CD4-positive, alpha-beta T cell (primary cell): ENCODE measurements at places on chromosomes 4 and X. TPM values are rescaled to one million over a fixed set of nuclear protein-coding genes. Genes with fewer than 3 reads are reported as not detected.

- peak overlapping the region; percentile 87 for H3K4me3 ChIP-seq
- H3K27ac ChIP-seq: no peak overlapping the region
- peaks cover 17% of the 10 kb centered on the region for H3K4me1 ChIP-seq
- peaks cover 33% of the 10 kb centered on the region for H3K36me3 ChIP-seq
Observed at GRCh38 chr4:163165217-163166017, 1.3 kb downstream of the NAF1 start.

DNA sequence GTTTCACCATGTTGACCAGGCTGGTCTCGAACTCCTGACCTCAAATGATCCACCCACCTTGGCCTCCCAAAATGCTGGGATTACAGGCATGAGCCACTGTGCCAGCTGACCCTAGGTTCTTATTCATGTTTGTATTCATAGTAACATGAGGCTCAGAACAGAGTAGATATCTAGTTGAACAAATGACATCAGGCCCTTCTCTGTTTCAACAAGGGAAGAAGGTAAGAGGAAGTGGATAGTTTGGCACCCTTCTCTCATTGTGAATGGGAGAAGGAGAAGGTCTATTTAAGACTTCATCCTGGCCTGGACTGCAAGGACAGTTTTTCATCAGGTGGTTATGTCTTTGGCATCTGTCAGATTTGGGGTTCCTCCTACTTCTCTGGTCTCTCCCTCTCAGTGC, 13.8 kb downstream of the GJB1 start:
- H3K36me3 ChIP-seq: peaks cover 12% of the 10 kb centered on the region
- DNase-seq: no peak
- H3K27me3 ChIP-seq: no peaks in the 10 kb centered on the region
- no peaks in the 10 kb centered on the region for H3K4me1 ChIP-seq

IL15 gene
- 1.3 TPM for total RNA-seq

GRCh38 chr4:165724786-165725185, 148.3 kb upstream of the TLL1 start:
- DNase-seq: no peak
- no peak overlapping the region for H3K4me3 ChIP-seq
- H3K27me3 ChIP-seq: no peaks in the 10 kb centered on the region
- H3K4me1 ChIP-seq: no peaks in the 10 kb centered on the region

- no peaks in the 10 kb centered on the region for H3K27me3 ChIP-seq
- no peak overlapping the region for H3K27ac ChIP-seq
- H3K4me3 ChIP-seq: no peak overlapping the region
- no peaks in the 10 kb centered on the region for H3K4me1 ChIP-seq
- no peaks in the 10 kb centered on the region for H3K36me3 ChIP-seq
Observed at GRCh38 chr4:83686166-83686565, 150.3 kb downstream of the GPAT3 start.

DNA sequence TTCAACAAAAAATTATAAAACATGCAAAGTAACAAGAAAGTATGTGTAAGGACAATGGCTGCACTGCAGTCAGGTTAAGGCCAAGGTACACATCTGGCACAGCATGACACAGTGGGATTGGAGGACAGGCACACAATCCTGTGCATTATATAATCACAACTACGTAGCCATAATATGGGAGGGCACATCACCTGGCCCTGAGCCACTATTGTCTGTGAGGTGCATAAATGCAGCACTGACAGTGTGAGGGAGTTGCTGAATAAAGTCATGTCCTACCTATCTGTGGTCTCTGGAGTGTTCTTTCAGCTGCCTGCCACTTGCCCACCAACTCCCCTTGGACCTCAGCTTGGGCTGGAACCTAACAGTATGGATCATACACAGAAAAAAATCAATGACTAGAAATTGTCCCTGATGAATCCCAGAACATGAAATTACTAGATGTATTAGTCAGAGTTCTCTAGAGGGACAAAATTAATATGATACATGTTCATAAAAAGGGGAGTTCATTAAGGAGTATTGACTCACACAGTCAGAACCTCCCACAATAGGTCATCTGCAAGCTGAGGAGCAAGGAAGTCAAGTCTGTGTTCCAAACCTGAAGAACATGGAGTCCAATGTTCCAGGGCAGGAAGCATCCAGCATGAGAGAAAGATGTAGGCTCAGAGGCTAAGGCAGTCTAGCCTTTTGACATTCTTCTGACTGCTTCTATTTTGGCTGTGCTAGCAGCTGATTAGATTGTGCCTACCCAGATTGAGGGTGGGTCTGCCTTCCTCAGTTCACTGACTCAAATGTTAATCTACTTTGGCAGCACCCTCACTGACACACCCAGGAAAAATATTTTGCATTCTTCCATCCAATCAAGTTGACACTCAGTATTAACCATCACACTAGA, 46.4 kb upstream of the KCTD8 start:
- H3K4me1 ChIP-seq: no peaks in the 10 kb centered on the region
- H3K36me3 ChIP-seq: no peaks in the 10 kb centered on the region
- no peak overlapping the region for H3K4me3 ChIP-seq
- H3K27me3 ChIP-seq: no peaks in the 10 kb centered on the region
- no peak overlapping the region for H3K27ac ChIP-seq
- DNase-seq: no peak

DNA sequence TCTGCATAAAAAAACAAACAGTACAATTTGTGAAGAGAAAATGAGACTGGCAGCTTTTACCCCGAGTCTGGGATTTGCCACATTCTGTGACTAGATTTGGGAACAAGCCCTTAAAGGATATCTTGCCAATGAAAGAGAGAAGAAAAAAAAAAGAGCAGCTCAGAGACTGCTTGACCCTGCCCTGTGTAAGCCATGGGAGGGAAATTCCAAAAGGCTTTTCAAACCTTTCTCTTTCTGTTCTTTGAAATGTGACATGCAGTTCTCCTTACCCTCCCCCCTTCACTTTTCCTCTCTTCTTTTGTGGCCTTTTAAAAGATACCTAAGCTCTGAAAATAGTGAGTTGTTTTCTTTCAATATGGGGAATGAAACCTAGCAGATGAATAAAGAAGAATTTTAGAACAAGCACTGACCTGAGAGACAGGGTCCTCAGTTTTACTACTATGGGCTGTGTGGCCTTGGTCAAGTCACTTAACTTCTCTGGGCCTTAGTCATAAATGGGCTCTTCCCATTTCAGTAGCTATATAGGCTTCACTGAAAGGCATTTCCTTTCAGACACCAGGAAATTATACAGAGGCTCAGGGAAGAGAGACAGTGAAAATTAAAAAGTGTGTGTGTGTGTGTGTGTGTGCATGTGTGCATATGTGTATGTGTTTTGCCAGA, 5.1 kb downstream of the CCDC160 start:
- H3K4me3 ChIP-seq: no peak overlapping the region
- H3K36me3 ChIP-seq: no peaks in the 10 kb centered on the region
- H3K4me1 ChIP-seq: peaks cover 4% of the 10 kb centered on the region
- DNase-seq: no peak
- H3K27me3 ChIP-seq: no peaks in the 10 kb centered on the region

- no peak for DNase-seq
- no peaks in the 10 kb centered on the region for H3K4me1 ChIP-seq
- H3K36me3 ChIP-seq: no peaks in the 10 kb centered on the region
- no peak overlapping the region for H3K27ac ChIP-seq
Observed at GRCh38 chr4:151284534-151285245, 7.7 kb downstream of the PRSS48 start.

PHEX gene
- 0.08 TPM for total RNA-seq

GRCh38 chrX:97330151-97330550, 446.4 kb downstream of the RPA4 start:
- no peaks in the 10 kb centered on the region for H3K36me3 ChIP-seq
- H3K27me3 ChIP-seq: no peaks in the 10 kb centered on the region
- H3K4me3 ChIP-seq: no peak overlapping the region
- H3K27ac ChIP-seq: no peak overlapping the region

SOD3 gene
- total RNA-seq: not detected

- H3K36me3 ChIP-seq: no peaks in the 10 kb centered on the region
- H3K27me3 ChIP-seq: no peaks in the 10 kb centered on the region
- no peak overlapping the region for H3K27ac ChIP-seq
- H3K4me3 ChIP-seq: no peak overlapping the region
- no peak for DNase-seq
Observed at GRCh38 chr4:87014284-87014782, 79.5 kb downstream of the AFF1 start.

S100P gene
- 2.8 TPM for total RNA-seq

SRPX2 gene
- not detected for total RNA-seq

DNA sequence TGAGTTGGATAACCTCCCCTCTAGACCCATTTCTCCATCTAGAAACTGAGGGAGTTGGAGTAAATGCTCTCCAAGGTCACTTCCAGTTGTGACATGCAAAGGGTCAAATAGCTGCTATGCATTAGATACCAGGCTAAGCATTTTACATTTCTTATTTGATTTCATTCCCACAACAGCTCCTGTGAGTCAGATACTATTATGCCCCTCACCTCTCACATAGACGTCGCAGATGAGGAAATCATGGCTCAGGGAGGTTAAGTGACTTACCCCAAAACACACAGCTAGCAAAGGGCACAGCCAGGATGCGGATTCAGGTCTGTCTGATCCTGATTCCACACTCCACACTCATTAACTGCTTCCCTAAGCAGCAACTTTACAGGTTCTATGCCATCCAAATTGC, 57.7 kb downstream of the PRPS1 start:
- H3K36me3 ChIP-seq: no peaks in the 10 kb centered on the region
- no peak overlapping the region for H3K27ac ChIP-seq
- no peak for DNase-seq
- H3K4me1 ChIP-seq: peaks cover 47% of the 10 kb centered on the region
- H3K27me3 ChIP-seq: no peaks in the 10 kb centered on the region
- H3K4me3 ChIP-seq: no peak overlapping the region

MAGEA9B gene
- not detected for total RNA-seq

DNA sequence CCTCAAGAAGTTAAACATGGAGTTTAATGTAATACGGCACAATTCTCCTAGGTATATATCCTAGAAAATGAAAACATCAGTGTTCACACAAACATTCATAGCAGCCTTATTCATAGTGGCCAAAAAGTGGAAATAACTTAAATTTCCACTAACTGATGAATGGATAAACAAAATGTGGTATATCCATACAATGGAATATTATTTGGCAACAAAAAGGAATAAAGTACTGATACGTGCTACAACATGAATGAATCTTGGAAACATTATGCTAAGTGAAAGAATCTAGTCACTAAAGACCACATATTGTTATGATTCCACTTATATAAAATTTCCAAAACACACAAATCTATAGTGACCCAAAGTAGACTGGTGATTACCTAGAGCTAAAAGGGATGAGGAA, 14.6 kb downstream of the SDAD1 start:
- no peaks in the 10 kb centered on the region for H3K27me3 ChIP-seq
- no peak overlapping the region for H3K4me3 ChIP-seq
- H3K27ac ChIP-seq: no peak overlapping the region
- H3K36me3 ChIP-seq: peaks cover 83% of the 10 kb centered on the region

DNA sequence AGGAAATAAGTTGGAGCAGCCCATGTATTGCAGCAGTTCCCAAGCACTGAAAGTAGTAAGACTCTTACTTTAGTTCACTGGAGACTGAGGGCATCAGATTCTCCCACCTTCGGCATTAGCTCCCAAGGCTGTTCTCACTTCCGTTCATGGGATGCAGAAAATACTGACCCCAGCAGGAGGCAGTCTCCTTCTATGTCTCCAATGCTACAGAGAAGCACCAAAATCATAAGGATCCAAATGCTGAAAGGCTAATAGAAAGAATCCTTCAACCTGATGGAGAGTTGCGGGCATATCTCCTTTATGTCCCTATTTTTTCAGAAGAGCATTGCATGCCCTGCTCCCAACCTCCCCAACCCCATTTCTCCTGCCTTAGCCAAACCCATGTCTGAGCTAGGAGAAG, 32.4 kb downstream of the ADH7 start:
- no peak overlapping the region for H3K4me3 ChIP-seq
- H3K4me1 ChIP-seq: no peaks in the 10 kb centered on the region
- no peak overlapping the region for H3K27ac ChIP-seq
- no peaks in the 10 kb centered on the region for H3K36me3 ChIP-seq

ZAR1 gene
- not detected for total RNA-seq

DNA sequence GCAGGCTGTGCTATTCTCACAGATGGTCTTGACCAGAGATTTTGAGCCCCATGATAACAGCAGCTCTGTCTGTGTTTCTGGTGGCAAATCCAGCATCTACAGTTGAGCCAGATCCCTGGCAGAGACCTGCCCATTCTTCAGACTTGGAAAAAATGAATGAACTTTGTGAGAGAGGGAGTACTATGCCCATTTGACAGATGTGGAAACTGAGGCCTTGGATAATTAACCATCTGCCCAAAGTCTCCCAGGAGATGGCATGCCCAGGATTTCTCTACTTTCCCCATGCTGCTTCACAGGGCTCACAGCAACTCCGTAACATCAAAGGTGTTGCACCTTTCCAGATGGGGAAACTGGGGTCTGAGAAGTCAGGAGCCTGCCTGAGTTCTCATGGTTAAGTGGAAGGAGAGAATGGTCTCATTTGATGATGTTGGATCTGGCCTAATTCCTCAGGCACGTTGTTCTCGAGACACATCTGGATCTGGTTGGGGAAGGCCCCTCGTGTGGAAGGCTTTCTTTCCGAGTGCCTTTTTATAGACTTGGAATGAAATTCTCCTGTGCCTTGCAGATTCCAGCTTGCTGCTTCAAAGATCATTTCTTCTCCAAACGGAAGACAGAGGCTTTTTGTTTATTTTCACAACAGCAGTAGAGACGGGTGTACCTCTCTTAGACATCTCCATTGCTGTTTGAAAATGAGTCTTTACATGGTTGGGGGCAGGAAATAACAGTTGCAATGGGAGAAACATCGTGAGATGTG, 73.3 kb upstream of the STX18 start:
- no peak overlapping the region for H3K4me3 ChIP-seq
- H3K27ac ChIP-seq: no peak overlapping the region
- H3K36me3 ChIP-seq: no peaks in the 10 kb centered on the region
- no peak for DNase-seq

DNA sequence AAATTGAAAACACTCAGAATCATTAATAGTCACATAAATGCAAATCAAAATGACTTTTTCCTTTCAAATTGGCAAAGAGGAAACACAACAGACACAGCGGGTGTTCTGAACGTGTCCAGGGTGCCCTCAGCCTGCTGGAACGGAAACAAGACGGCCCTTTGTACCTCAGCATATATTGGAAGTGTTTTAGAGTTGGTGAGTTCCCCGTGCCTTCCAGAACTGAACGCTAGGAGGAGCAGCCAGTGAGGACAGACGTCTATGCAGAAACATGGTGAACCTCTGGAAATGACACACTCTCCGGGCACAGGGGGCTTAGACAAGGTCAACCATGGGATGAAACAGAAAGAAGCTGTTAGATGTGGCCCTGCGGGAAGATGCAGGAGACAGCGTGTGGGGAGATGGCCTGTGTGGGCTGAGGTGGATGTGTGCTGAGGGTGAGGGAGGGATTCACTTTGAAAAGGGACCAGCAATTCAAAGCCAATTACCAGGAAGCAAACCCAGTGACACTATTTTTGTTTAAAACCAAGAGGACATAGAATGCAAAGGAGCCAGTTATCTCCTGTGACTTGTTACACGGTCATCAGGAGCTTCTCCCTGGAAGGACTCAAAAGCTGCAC, 40.4 kb downstream of the RNF212 start:
- H3K27ac ChIP-seq: no peak overlapping the region
- peak; percentile 29 for DNase-seq
- no peak overlapping the region for H3K4me3 ChIP-seq
- no peaks in the 10 kb centered on the region for H3K27me3 ChIP-seq
- peaks cover 5% of the 10 kb centered on the region for H3K4me1 ChIP-seq

GRCh38 chr4:63459329-63459728, 949.9 kb downstream of the TECRL start:
- H3K27me3 ChIP-seq: no peaks in the 10 kb centered on the region
- no peak overlapping the region for H3K27ac ChIP-seq
- H3K4me1 ChIP-seq: no peaks in the 10 kb centered on the region

- H3K27me3 ChIP-seq: peaks cover 66% of the 10 kb centered on the region
- DNase-seq: no peak
- no peak overlapping the region for H3K4me3 ChIP-seq
- H3K4me1 ChIP-seq: peaks cover 21% of the 10 kb centered on the region
- H3K27ac ChIP-seq: no peak overlapping the region
Observed at GRCh38 chrX:25009407-25009806, 6.4 kb downstream of the ARX start.
